Caudate nucleus (tissue), 63 donors: ENCODE measurements at places on chromosomes 16 and 17.

- DNase-seq = peak; percentile 11
These were observed 21.5 kb upstream of the PECAM1 start for GRCh38 chr17:64411999-64412771.

DNA sequence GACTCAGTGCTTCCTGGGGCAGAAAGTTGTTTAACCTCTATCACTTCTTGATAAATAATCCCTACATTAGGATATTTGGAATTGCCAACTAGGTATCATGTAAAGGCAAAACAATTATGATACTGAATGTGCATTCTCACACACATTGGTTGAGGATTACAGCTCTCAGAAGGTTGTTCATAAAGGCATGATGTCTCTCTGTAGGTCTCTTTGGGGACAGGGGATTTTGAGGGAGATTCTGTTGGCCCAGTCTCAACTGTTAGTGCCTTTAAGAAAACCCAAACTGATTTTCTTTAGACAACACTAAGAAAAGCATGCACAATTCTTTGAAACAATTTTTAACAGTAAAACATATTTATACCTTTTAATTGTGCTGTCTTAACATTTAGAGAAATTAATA lies 56.5 kb downstream of the GNAO1 start:
- DNase-seq = no peak

DNA sequence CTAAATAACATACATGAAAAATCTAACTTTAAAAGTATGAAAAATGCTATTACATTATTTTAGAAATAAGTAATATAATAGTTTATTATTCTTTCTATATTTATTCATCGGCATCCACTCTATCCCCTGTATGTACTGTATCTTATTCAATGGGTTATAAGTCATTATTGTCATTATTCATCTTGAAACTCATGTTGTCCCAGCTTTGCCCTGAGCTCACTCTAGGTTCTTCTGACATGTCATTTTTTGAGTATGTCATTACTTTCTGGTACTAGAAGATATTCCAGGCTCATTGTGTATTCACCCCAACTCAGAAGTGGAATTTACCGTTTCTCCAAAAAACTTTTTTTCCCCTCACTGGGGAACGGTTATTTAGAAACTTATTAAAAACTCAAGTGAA lies 53.0 kb upstream of the MNT start:
- DNase-seq = no peak

GRCh38 chr16:85246473-85246872 lies 134.2 kb upstream of the CIBAR2 start:
- DNase-seq = no peak

- no peak for DNase-seq
These were observed 170.1 kb downstream of the CDK5R1 start for GRCh38 chr17:32656886-32657285.

DNA sequence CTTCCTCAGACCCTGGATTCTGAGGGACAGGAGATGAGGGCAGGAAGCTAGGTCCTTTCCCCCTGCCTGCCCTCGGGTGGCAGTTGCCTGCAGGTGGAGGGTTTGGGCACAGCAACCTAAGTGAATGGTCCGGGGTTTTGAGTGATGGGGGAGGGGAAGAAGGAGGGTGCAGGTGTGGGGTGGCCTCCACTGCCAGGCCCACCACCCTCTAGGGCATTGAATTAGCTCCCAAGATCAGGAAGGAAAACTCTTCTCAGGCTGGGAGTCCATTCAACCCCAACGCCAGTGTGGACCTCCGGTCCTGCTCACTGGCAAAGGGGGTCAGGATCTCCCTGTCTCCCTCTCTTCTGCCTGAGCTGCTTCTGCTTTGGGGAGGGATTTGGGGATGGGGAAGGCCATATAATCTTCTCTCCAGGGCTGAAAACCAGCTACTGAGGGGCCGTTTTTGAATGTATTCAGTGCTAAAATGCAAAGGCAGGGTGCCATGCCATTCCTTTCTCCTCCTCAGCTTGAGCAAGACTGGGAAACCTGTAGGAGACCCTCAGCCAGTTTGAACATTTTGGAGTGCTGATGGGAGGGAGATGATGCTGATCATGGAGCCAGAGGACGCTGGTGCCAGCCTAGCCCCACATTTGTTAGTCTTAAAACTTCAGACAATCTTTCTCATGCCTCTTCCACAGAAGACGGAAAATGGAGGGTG lies 18.8 kb downstream of the GRB7 start:
- DNase-seq = no peak

DNA sequence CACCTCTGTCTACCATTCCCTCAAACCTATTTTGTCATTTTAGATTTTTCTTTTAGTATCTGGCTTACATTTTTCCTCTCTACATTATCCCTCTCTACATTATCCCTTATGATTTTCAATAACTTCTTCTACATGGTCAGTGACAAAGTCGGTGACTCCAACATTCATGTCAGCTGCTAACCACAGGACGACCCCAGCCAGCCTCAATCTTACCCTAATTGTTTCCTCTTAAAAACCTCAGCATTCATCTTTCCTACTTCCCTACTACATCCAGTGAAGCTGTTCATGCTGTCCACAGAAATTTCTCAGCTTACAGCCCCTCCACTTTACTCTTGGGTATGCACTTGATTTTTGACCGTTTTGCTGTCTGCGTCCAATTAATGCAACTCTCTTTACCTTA lies 8.3 kb downstream of the MYH10 start:
- no peak for DNase-seq

- no peak for DNase-seq
These were observed 7.7 kb downstream of the BEAN1 start for GRCh38 chr16:66434619-66435430.

GRCh38 chr16:85381738-85382592 lies 231.2 kb upstream of the GSE1 start:
- DNase-seq = no peak

DNA sequence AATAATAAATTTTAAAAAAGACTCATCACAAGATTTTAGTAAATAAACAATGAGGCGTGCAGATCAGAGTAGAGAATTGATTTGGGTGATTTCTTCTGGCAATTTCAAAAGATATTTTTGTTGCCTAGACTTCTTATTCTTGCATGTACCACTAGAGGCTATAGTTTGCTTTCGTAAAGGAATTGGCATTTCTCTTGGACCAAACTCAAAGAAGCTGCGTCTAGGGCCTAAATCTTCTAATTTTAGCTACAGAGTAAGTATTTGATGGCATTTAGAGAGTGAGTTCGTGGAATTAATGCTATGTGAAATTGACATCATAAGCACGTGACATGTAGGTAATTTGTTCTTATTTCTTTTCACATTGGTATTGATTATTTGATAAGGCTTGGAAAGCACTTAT lies 24.4 kb upstream of the ABCC11 start:
- no peak for DNase-seq

- no peak for DNase-seq
These were observed 17.8 kb downstream of the MEAK7 start for GRCh38 chr16:84486551-84487235.

GRCh38 chr17:2532146-2532720 lies 20.5 kb upstream of the METTL16 start:
- no peak for DNase-seq

DNA sequence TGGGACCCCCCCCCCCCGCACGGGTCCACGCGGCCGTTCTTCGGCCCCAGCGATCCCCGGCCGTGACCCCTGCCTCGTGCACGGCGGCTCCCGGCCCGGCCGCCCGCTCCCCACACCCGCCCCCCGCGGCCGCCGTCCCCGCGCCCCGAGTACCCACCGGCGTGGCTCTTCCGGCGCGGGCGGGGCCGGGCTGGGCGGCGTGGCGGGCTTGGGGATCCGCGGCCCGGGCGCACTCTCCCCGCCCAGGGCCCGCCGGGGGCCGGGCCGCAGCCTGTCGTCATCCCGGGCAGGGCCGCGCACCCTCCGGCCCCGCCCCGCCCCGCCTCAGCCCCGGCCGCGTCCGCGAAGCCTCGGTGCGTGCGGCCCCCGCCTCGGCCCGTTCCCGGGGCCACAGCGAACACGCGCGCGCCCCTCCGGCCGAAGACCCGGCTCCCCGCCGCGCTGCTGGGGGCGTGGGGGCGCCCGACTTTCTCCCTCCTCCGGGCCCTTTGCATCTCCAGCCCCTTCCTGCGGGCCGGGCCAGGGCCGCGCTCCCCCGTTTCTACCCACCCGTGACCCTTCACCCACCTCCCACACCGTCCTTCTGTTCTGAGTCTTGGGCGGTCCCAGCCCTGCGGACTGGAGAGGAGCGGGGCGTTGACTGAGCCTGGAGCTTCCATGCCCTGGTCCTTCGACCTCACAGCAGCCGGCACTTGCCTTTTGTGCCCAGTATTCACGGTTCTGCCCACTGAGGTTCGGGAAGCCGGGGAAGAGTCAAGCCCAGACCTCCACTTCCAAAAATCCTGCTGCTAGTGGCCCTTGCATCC lies 840 bp downstream of the MYO1C start:
- no peak for DNase-seq

DNA sequence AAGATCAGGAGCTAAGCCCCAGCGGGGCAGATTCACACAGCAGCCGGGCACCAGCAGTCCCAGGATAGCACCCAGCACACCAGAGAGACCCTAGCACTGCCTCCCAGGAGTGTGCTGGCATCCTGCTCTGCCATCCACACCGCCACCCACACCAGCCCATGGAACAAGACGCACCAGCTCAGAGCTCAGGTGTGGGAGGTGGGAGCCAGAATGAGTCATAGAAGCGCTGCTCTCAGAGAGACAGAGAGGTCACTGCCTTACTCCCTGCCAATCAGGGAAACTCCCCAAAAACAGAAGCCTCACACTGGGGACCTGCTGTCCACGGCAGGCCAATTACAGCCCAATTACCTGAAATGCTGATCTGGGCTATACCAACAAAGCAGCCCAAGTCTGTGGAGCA lies 64.9 kb downstream of the CDYL2 start:
- peak; percentile 54 for DNase-seq

GRCh38 chr16:8720080-8720966 lies 45.9 kb downstream of the ABAT start:
- DNase-seq = no peak

DNA sequence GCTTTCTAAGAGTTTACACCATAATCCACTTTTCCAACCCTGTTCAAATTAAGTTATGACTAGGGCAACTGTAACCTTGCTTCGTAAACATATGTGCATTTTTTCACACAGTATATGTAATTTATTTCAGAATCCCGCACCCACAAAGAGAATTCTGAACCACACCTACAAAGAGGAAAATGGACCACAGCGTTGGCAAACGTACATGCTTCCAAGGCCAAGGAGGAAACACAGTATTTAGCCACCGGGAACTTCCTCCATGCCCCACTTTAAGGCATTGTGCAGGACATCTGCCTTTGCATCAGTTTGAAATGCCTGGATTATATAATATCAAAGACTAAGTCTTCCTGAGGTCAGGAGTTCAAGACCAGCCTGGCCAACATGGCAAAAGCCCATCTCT lies 2.1 kb downstream of the SPATA22 start:
- no peak for DNase-seq

GRCh38 chr17:49821916-49822315 lies 26.0 kb downstream of the TAC4 start:
- DNase-seq = no peak

DNA sequence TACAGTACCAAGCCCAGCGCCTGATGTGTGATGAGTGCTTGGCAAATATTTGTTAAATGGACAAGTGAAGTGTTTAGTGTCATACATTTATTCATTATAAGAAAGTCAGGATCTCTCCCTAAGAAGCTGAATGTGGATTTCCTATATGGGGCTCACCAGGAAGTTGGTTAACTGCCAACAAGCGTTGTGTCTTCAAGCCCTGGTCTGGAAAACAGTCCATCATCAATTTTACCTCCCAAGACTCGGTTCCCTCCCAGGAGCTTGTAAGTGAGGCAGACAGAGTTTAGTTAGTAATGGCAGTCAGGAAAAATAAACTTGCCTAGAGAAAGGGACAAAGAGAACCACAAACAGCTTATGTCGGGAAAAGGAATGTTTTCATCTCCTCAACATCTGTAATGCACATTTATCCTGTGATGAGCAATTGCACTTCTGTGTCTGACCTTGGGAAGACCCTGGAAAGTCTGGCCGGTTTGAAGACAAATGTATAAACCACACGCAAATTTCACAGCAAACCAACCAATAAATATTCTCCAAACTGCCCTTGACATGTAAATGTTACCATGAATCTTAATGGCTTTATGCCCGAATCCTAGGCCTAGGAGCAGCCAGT lies 28.3 kb downstream of the C16orf95 start:
- DNase-seq = no peak

DNA sequence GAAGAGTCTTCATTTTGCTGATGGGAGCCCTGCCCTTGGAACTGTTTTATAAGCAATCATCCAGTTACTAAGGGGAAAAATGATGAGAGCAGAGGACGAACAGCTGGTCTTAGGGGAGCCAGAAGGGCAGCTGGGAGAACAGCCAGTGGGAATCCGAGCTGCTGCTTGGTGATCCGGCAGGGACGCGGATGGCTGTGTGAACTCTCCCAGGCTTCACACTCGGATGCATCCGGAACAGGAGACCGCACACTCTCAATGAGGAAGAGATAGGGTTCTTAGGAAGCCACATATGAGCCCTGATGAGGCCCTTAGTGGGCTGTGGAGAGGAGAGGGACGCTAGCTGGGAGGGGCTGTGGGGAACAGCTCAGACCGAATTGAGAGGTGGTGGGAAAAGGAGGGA lies 5.0 kb upstream of the CACNG5 start:
- no peak for DNase-seq

GRCh38 chr17:37051833-37052232 lies 103.1 kb downstream of the AATF start:
- DNase-seq = no peak

GRCh38 chr17:47604598-47604927 lies 45.2 kb upstream of the KPNB1 start:
- no peak for DNase-seq

GRCh38 chr16:75288596-75289120 lies 37.2 kb upstream of the BCAR1 start:
- DNase-seq = no peak

DNA sequence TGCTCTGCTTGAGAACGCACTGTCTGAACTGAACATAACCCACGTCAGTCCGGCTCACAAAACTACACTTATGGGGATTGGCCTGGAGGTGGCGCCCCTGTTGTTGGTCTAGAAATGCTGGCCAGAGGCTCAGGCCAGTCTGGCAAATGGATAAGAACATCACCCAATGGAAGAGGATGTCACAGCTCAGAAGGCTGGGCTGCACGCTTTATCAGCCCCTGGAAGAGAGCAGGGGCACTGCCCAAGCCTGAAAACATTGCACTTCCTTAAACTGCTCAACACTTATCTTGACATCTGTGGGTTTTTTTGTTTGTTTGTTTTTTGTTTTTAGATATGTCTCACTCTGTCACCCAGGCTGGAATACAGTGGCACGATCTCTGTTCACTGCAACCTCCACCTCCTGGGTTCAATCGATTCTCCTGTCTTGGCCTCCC lies 24.8 kb upstream of the BPTF start:
- no peak for DNase-seq
